Non-pigmented ciliary epithelial cell (primary cell): ENCODE measurements at places on chromosomes 3 and 15.

- no peak for DNase-seq
Measured at GRCh38 chr3:34783876-34784275, 855.4 kb upstream of the ARPP21 start.

- DNase-seq, result peak; percentile 92
Measured at GRCh38 chr3:184332370-184333090, 4.9 kb upstream of the FAM131A start.

DNA sequence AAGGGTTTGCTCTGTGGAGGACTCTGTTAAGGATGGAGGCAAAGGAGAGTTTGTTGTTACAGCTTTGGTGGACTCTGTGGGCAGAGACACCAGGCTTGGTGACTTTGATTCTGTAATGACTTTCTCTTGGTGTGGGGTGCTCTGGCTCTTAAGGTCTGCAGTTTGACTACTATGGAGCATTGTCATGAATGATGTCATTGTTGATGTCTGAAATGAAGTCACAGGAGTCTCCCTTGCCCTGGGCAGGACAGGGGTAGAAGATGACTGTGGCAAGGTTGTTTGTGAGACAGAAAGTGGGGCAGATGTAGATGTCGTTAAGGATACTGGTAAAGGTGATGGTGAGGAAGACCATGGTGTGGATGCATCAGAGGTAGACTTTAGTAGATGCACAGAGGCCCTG is 42.7 kb downstream of the HEG1 start:
- DNase-seq, result no peak

DNA sequence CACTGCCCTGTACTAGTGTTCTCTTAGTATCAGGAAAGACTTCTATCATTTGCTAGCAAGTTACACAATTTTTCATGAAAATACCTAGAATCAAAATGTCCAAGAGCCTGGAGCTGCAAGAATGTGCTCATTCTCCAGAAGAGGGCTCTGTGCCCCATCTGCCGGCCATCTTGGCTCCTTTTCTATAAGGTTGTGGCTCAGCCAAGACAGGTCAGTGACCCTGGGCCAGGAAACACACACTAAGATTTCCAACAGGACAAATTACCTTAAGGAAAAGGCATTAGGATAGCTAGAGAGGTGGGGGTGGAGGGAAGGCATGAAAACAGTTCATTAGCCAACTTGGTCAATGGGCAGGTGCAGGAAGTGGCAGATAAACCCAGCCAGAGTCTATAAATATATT is 20.7 kb downstream of the TIMP4 start:
- no peak for DNase-seq

- no peak for DNase-seq
Measured at GRCh38 chr3:55468251-55468650, 18.9 kb downstream of the WNT5A start.

DNA sequence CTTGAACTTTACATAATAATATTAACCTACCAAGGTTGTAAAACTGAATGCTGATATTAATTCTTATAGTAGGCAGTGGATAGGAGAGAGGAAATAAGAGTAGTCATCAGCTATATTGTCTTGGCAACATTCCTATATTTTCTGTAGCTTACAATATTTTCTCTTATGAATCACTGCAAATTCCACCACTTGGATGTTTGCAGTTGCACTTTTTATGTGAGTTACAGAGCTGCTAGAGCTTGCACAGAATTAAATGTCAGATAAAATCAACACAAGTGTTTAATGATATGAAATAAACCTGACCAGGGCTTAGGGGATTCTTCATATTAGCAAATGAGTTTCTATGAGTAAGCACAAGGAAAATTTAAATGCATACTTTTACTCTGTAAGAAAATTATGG is 1710.1 kb downstream of the SI start:
- peak; percentile 10 for DNase-seq

DNA sequence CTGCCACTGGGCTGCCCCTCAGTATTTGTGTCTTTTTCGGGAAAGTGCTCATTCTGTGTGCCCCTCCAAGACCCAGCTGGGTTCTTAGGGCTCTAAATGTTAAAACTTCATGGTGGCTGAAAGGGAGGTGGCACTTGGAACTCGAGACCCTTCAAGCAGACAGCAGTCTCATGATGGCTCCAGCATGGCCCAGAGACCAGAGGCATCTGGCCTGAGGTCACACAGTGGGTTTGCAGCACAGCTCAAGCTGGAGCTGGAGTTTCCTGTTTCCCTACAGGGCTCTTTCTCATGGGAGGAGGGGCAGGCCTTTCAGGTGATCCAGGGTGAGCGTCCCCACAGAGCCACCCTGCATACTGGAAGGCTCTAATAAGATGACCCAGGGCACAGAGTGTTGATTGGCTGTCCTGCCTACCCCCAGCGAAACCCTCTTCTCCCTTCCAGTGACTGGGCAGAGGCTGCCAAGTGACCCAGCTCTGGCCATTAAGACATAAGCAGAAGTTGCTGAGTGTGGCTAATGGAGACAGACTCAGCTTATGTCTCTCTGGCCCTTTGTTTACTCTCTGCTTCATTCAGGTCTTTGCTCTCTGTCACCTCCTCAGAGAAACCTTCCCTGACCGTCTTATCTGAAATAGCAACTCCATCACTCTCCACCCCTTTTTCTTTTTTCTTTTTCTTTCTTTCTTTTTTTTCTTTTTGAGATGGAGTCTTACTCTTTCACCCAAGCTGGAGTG is 166.6 kb upstream of the SMAD3 start:
- no peak for DNase-seq

- DNase-seq, result no peak
Measured at GRCh38 chr15:46120713-46121112, 485.9 kb downstream of the SQOR start.

DNA sequence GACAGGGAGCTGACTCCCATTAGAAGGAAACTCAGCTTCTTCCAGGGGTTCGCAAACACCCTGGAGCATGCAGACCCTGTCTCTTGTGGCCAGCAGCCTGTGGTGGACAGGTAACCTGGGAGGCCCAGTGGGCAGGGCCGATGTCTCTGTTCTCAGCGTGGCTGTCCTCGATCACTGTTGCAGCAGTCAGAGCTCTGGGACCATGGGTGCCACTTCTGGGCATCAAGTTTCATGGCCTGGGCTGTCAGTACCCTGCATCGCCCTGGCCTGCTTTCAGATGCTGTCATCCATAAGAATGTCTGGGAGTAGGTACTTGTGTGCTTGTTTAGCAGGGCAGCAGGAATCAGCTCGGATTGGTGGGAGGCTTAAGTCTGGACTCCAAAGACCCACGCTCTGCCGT is 54.4 kb downstream of the SLC6A6 start:
- DNase-seq, result no peak

GRCh38 chr3:30356866-30357753 is 249.3 kb upstream of the TGFBR2 start:
- DNase-seq, result no peak

- no peak for DNase-seq
Measured at GRCh38 chr3:126424751-126425150, 30.0 kb downstream of the CFAP100 start.

DNA sequence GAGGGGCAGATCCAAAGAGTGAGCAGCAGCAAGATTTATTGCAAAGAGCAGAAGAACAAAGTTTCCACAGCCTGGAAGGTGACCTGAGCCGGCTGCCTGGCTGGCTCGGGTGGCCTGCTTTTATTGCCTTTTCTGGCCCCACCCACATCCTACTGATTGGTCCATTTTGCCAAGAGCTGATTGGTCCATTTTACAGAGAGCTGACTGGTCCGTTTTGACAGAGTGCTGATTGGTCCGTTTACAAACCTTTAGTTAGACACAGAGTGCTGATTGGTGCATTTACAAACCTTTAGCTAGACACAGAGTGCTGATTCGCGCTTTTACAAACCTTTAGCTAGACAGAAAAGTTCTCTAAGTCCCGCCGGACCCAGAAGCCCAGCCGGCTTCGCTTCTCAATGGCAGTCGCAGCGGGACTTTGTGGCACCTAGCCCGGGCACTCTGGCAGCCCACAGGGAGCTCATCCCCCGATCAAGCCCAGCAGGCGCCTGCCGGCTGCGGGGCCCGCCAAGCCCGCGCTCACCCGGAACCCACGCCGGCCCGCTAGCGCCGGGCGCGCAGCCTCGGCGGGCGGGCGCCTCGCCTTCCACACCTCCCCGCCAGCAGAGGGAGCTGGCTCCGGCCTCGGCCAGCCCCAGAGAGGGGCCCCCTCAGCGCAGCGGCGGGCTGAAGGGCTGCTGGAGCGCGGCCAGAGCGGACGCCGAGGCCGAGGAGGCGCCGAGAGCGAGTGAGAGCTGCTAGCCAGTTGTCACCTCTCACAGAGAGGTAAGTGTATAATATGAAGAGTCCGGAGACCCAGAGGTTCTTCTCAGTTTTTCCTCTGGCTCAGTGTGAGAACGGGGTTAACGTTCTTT is 339.2 kb downstream of the CHL1 start:
- DNase-seq, result no peak

DNA sequence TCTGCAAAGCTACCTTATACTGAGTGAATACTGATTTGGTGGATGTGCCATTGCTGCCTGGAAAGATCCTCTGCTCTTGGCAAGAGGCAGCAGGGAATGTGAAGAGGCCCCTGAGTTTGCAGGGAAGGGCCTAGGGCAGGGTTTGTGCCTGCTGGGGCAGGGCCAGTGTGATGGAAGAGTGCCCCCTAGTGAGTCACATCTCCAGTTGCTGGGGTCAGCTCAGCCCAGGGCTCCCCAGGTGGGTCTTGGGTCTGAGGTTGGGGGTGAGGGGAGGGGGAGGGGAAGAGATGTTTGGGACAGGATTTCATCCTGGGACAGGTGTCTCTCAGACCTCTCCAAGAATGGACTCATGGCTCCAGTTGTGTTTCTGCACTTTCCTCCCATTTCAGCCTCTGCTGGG is 4.1 kb upstream of the AMOTL2 start:
- no peak for DNase-seq
